GM23338 (cell line): ENCODE measurements at places on chromosomes 2 and 18. TPM values are rescaled to one million over a fixed set of nuclear protein-coding genes. Genes with fewer than 3 reads are reported as not detected.

The DUSP19 gene
- polyA plus RNA-seq: 1.9 TPM in 2 replicates

The RAB17 gene
- 17.4 and 22.4 TPM in 2 replicates for polyA plus RNA-seq

The ICOS gene
- polyA plus RNA-seq: not detected in 2 replicates

- no peak for DNase-seq
Observed at GRCh38 chr2:118148809-118149208, 60.5 kb downstream of the INSIG2 start.

- no peak for DNase-seq
Observed at GRCh38 chr2:112803691-112804521, 19.6 kb upstream of the IL1A start.

GRCh38 chr2:221019668-221020067 lies 552.4 kb downstream of the EPHA4 start:
- no peak for DNase-seq
